ENCODE measurements at places on chromosomes 13 and 19.

DNA sequence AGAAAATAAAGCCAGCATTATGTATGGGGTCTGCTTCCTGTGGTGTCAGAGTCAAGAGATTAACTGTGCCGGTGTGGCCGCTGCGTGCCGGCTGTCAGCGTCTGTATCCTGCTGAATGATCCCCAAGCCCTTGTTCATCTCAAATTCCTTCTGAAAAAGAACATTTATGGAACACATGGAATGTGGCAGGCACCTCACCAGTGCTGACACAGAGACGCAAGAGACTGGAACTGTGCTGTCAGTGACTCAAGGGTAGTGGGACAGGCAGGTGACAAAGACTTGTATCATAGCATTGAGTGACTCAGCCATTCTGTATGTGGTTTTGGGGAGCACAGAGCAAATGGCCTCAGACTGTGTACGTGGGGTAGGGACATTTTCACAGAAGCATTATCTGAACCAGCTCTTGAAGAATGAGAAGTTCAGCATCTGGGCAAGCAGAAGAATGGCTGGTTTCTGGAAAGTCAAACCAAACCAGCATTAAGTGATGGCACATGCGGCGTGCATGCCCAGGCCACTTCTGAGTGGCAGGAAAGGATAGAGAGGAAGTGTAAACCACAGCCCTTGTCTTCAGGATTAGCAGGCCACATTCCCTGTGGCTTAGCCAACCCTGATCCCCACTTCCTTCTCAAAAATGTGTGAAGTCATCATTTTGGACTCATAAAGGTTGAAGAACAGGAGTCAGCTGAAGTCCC lies 54.0 kb upstream of the IRS2 start:
- no peak for DNase-seq

DNA sequence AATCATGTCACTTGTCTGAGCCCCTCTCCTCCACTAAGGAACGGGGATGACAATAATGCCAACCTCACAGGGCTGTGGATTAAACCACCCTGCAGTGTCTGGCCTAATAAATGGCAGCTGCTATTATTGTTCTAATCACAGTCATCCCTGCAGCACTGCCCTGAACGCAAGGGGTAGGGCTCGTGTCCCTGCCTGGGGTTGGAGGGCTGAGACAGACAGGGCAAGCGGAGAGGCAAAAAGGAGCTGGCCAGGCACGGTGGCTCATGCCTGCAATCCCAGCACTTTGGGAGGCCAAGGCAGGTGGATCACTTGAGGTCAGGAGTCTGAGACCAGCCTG lies 10.2 kb upstream of the KPTN start:
- DNase-seq, result no peak

GRCh38 chr19:28555317-28555716 lies 657.6 kb downstream of the UQCRFS1 start:
- no peak for DNase-seq

DNA sequence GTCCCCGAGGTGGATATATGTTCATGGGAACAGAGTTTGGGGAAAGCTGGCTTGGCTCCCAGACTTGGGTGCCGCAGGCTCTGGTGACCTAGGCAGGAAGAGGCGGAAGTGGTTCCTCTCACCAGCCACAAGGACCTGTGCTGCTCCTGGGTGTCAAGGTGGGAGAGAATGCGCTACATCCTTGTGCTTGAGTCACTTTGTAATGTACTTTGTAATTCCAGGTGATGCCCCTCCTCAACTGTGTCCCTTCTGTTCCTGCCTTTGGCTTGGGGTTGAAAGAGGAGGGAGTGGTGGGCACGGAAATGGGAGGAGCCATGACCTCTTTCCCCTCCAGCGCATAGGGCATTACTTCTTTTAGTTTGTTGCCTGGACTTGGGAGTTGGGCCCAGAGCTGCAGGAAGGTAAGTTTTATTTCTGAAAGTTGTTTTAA lies 10.9 kb downstream of the GARRE1 start:
- peak; percentile 52 for DNase-seq

DNA sequence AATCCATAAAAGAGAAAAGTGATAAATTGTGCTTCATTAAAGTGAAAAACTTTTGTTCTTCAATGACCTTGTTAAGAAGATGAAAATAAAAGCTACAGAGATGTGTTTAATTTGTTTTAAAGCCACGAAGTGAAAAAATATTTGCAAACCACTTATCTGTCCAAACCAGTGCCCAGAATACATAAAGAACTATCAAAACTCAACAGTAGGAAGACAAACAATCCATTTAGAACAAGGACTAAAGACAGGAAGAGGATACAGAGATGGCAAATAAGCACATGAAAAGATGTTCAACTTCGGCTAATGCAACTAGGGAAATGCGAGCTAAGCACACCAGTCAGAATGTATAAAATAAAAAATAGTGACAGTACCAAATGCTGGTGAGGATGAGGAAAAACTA lies 15.0 kb downstream of the GJB6 start:
- DNase-seq, result no peak

DNA sequence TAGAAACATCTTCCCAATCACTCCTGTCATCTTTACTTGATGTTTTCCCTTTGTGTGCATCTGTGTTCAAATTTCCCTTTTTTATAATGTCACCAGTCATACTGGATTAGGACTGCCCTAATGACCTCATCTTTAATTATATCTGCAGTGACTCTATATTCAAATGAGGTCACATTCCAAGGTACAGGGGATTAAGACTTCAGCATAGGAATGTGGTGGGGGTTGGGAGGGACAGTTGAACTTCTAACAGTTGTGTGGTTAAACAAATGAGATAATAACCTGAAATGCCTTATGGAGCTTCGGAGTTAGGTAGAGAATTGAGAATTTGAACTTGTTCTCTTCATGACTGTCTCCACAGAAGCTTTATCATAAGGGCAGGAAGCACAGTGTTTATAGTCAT lies 23.0 kb downstream of the PAN3 start:
- DNase-seq, result peak; percentile 37

DNA sequence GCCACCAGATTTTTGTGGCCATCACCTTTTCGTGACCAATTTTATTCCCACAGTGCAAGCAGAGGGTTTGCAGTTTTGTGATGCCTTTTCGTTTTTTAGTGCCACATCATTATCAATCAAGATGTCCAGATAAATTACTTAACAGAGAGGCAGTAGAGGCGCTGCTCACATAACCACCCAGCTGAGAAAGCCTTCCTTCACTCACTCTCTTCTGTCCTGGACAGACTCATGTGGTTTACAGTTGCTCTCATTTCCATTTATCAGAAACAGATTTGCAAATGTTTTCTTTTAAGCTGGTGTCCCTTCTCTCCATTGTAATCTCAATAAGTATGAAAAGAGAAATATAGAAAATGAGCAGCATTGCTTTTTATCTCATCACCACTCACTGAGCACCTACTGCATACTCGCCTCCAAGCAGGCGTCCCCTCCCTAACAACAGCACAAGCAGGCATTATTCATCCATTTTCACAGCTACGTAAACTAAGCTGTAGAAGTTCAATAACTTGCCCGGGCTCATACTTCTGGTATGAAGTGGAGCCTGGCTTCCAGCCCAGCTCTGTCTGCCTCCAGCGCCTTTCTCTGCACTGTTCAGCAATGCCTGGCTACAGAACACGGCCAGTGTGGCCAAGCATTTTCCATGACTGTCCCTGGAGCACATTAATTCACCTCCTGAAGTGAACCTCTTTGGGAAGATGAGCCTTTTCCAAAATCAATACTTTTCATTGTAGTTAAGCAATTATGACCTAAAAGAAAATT lies 34.6 kb upstream of the KATNAL1 start:
- peak; percentile 66 for DNase-seq

DNA sequence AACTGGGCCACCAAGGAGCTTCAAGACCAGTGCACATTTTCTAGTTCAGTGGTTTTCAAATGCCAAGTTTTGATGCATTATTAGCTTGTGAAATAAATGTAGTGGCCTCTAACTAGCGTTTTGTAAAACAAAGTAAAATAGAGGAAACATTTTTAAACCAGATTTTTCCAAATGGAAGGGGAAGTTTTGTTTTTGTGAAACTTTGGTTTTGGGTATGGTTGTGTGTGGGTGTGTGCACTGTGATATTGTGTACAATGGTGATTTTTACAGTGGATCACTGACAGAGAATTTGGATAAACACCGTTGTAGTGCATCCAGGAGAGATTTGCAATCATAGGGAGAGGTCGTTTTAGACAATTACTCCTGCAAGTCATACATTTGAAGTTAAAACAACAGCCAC lies 108.9 kb downstream of the SLC7A1 start:
- DNase-seq, result no peak

GRCh38 chr19:42303876-42304275 lies 1.5 kb upstream of the PAFAH1B3 start:
- DNase-seq, result no peak

DNA sequence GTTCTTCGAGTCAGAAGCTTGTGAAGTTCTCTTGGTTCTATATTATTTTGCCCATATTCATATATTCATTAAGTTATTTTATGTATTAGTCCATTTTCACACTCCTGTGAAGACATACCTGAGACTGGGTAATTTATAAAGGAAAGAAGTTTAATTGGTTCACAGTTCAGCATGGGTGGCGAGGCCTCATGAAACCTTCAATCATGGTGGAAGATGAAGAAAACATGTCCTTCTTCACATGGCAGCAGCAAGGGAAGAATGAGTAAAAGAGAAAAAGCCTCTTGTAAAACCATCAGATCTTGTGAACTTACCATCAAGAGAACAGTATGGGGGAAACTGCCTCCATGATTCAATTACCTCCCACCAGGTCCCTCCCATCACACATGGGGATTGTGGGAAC lies 182.3 kb downstream of the GPC5 start:
- DNase-seq, result no peak

- DNase-seq, result no peak
Measured at GRCh38 chr19:56966697-56967299, 126.3 kb upstream of the PEG3 start.

DNA sequence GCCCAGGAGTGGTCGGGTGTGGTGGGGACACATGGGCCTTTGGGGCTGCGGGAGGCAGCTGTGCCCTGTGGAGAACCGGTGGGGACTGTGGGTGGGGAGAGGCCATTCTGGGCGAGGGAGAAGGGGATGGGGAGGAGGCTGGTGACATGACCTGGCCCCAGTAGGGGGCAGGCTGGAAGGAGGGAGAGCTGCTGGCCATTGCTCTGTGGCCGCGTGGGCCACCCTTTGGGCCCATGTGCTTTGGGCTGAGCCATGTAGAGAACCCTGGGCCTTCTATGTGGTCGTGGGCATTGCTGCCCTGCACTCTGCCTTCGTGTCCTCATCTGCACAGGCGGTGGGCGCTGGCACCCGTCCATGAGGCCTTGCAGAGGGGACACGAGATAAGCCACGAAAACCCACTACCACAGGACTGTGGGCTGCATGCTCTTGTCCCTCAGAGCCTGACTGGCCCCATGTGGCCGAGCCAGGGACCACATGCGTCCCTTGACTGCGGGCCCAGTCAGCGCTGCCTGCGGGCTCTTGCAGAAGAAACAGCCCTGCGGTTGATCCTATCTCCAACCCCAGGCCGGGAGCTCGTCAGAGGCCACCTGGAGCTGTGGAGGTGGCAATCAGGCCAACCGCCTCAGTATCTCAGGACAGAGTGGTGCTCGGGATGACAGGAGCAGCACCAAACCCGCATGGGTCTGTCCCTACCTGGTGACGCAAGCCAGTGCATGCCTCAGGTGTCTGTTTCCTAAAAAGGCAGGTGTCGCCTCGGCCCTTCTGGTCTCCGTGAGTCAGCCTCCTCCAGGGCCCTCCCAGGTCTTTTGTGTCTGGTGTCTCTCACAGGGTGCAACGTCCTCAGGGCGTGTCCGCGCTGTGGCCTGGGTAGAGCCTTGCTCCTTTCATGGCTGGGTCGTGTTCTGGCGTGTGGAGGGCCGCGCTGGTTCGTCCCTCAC lies 14.3 kb downstream of the FZR1 start:
- no peak for DNase-seq

DNA sequence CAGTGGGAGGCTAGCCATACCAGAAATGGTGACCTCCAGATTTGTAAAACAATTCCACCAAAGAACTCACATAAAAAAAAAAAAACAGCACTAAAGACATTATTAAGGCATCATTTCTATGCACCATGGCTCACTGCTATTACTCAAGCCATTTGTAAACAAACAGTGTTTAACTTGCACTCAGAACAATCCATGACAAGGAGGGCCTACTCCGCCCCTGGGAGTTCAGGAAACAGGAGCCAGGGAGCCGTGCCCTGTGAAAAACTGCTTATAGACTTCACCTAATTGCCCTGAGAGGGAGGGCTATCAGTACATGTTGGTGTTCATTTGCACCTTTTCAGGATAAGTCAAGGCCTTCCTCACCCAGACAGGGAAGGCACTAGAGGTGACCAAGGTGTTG lies 103.2 kb downstream of the ZNF429 start:
- DNase-seq, result no peak

DNA sequence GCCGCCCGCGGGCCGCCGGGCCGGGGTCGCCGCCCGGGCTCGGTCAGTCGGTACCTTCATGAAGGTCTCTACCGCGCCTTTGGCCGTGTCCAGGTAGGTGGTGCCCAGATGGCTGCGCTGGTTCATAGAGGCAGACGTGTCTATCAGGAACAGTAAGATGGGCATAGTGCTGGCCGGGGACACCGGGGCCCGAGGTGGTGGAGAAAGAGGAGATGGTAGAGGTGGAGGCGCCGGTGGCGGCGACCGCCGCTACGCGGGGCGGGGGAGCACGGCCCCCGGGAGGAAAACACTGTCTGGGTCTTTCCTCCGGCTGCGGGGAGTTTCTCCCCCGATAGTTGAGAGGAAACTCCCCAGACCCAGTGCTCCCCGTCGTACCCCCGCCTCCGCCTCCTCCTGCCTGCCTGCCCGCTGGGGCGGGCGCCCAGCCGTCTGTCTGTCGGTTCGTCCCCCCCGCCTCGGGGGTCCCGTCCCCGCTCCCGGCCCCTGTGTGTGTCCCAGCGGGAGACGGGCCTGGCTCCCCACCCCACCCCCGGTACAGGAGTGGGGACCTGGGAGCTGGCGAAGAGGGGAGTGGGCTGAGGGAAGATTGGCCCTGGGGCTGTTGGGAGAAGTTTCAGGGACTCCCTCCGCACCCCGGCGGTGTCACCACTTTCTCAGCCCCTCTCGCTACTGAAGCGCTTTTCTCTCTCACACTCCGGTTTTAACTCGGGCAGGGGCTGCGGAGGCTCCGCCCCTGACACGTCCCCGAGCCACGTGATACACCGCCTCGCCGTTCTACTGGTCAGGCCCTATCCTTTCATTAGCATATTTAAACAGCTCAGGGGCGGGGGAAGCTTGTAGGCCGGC lies at the start of gene INTS6:
Gene INTS6 (minus strand): TSS at position 676 of the 846 bp plus-strand sequence. CDS start 511 bp downstream, at position 165.
- peak; percentile 99 for DNase-seq

- DNase-seq, result peak; percentile 73
Measured at GRCh38 chr19:2636897-2637683, 65.4 kb downstream of the GNG7 start.

DNA sequence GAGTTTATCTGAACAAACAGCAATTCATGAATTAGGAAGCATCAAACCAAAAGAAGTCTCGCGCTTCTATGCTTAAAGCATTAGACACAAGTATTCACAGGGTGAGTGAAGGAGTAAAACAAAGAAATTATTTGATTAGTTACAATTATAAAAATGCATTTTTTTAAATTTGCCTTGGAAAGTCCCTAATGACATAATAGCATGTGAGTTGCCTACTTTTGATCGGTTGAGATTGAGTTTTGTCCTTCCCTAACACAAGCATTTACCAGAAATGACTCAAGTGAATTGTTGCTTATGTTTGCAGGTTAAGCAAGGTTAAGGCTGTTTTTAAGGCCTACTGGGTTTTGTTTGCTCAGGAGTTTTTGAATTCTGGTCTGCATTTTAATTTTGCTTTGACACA lies 389 bp upstream of the ZNF649 start:
- DNase-seq, result no peak

GRCh38 chr13:101417043-101417406 lies 717 bp upstream of the NALCN start:
- peak; percentile 44 for DNase-seq

GRCh38 chr19:1146412-1146699 lies 27.7 kb downstream of the SBNO2 start:
- no peak for DNase-seq

- DNase-seq, result no peak
Measured at GRCh38 chr13:105643966-105644365, 891.5 kb downstream of the EFNB2 start.

Measured in dermis blood vessel endothelial cell (primary cell).